Body of pancreas (tissue), 4 donors: ENCODE measurements at places on chromosomes 2 and 18. TPM values are rescaled to one million over a fixed set of nuclear protein-coding genes. Genes with fewer than 3 reads are reported as not detected.

Gene SERPINB2
- not detected for total RNA-seq

Gene NYAP2
- total RNA-seq: not detected

Gene TRIB2
- 99.2 TPM for total RNA-seq

Gene SPR
- total RNA-seq: 62.6 TPM

Gene GNAL
- 2.1 TPM for total RNA-seq

DNA sequence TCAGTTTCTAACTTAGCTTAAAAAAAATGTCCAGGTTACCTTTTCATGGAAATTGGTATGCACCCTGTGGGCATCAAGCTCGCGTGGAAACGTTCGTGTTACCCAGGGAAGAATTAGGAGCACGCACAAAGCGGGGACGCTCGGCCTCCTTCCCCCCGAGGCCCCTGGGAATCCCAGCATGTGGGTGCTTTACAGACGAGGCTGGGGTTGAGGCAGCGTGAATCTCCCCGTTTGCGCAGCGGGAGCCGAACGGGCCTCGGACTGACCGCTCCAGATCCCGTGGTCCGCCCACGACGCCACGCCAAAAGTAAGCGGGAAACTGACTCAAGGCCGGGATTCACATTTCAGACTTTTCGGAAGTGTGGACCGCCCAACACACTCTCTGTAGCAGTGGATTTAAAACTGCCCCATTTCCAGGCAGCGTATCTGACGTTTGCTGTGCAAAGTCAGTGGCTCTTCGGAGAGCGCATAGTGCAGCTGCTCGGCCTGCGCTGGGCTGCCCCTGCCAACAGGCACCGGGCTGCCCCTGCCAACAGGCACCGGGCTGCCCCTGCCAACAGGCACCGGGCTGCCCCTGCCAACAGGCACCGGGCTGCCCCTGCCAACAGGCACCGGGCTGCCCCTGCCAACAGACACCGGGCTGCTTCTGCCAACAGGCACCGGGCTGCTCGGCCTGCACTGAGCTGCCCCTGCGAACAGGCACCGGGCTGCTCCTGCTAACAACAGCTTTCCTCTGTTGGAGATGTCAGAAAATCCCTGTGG is 49.7 kb downstream of the SH3YL1 start:
- DNase-seq: no peak
- peaks cover 5% of the 10 kb centered on the region for H3K36me3 ChIP-seq
- H3K4me1 ChIP-seq: peaks cover 7% of the 10 kb centered on the region
- H3K27ac ChIP-seq: no peak overlapping the region
- H3K27me3 ChIP-seq: no peaks in the 10 kb centered on the region

DNA sequence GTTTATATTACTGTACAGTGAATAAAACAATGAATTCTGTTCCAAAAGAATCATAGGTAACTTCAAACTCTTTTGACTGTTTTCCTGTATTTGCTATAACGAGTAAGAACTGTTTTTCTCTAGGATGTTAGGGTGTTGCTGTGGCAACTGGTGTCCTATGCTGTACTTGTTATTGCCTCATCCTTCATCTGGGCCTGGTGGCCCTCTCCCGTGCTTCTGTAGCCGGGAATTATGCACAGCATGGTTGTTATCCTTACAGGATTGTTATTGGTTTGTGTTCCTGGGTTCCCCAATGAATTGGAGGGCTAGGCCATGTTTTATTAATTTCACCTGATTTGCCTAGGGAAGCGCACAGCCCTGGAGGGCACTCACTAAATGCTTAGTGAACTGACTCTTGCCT is 279.2 kb downstream of the PTPRM start:
- no peak for DNase-seq
- H3K27ac ChIP-seq: no peak overlapping the region
- H3K4me3 ChIP-seq: no peak overlapping the region
- no peaks in the 10 kb centered on the region for H3K4me1 ChIP-seq

DNA sequence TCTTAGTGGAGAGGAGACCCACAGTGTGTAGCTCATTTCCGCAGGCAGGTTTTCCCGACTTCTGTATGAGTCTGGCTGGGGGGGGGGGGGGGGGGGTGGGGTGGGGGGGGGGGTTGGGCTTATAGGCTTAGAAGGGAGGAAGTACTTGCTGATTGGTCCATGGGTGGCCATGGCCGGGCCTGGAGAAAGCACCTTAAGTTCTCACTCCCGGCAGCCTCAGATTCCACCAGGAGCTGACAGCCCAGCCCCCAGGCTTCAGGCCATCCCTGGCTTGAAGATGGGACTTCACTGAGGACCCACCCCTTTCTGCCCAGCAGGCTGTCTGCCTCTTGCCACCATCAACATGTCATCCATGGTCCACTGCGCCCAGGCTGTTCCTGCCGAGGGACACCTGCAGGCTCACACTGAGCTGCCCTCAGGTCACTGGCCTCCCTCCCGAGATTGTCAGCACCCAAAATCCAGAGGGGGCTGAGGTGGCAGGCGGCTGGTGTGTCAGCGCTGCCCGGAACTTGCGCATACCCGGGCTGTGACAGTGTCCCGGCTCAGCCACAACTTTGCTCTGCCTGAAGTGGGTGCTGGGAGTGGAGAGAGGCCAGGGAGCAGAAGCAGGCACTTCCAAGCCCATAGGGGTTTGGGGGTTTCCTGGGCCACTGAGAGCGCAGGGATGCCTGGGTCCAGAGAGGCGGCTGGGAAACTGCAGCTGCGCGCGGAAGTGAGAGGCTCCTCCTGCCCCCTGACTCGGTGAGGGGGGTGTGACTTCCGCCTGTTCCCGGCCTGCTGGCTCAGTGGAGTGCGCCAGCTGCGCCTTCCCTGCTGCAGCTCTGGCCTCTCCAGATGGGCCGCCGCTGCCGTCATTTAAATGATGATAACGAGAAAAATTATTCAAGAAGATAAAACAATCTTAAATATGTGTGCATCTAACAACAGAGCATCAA is 256.1 kb downstream of the RPRM start:
- no peaks in the 10 kb centered on the region for H3K27me3 ChIP-seq
- no peak for DNase-seq
- H3K27ac ChIP-seq: no peak overlapping the region

GRCh38 chr2:30346471-30347169 is 100.4 kb upstream of the LCLAT1 start:
- H3K27me3 ChIP-seq: no peaks in the 10 kb centered on the region
- H3K4me1 ChIP-seq: peaks cover 9% of the 10 kb centered on the region
- no peak overlapping the region for H3K27ac ChIP-seq
- DNase-seq: peak; percentile 56

GRCh38 chr2:175435012-175435411 is 253.5 kb upstream of the ATP5MC3 start:
- no peaks in the 10 kb centered on the region for H3K36me3 ChIP-seq
- no peak for DNase-seq
- H3K27me3 ChIP-seq: no peaks in the 10 kb centered on the region

DNA sequence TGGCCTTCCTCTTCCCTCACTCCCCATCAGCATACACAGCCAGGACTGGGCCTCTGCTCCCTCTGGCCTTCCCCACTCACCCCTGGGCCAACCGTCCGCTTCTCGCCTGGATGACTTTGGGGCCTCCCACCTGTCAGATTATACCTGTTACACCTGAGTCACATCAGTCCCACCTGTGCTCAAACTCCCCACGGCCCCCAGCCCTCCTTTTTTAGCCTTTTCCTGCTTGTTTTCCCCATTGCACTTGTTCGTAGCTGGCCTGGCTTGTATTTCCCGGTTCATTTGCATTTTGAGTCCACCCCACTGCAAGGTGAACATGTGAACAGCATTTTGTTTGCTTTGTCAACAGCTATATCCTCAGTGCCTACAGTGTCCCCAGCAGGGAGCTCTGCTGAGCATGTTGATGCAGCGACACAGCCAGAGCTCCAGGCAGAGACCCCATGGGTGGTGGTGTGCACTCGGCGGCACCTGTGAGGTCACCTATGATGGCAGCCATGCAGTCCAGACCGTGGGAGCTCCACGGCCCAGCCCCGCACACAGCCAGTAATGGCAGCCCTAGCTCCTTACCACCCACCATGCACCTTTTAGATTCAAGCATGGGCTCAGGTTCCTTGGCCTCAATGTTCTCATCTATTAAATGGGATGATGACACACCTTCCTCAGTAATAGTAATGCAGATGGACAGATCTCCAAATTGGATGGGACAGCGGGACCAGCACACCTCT is 276.4 kb upstream of the HS6ST1 start:
- H3K27ac ChIP-seq: peak overlapping the region; percentile 65
- H3K27me3 ChIP-seq: no peaks in the 10 kb centered on the region
- DNase-seq: no peak
- no peak overlapping the region for H3K4me3 ChIP-seq

- no peaks in the 10 kb centered on the region for H3K4me1 ChIP-seq
- no peaks in the 10 kb centered on the region for H3K36me3 ChIP-seq
- H3K4me3 ChIP-seq: no peak overlapping the region
Observed at GRCh38 chr2:66030553-66030952, 404.4 kb upstream of the MEIS1 start.

GRCh38 chr2:143936848-143937722 is 582.8 kb downstream of the ZEB2 start:
- no peaks in the 10 kb centered on the region for H3K36me3 ChIP-seq
- peaks cover 41% of the 10 kb centered on the region for H3K4me1 ChIP-seq
- H3K27me3 ChIP-seq: no peaks in the 10 kb centered on the region
- peak overlapping the region; percentile 27 for H3K4me3 ChIP-seq
- H3K27ac ChIP-seq: no peak overlapping the region

- H3K4me1 ChIP-seq: peaks cover 5% of the 10 kb centered on the region
- no peak overlapping the region for H3K27ac ChIP-seq
- H3K36me3 ChIP-seq: no peaks in the 10 kb centered on the region
- H3K27me3 ChIP-seq: no peaks in the 10 kb centered on the region
- no peak for DNase-seq
Observed at GRCh38 chr2:62040926-62041325, 135.5 kb downstream of the COMMD1 start.

DNA sequence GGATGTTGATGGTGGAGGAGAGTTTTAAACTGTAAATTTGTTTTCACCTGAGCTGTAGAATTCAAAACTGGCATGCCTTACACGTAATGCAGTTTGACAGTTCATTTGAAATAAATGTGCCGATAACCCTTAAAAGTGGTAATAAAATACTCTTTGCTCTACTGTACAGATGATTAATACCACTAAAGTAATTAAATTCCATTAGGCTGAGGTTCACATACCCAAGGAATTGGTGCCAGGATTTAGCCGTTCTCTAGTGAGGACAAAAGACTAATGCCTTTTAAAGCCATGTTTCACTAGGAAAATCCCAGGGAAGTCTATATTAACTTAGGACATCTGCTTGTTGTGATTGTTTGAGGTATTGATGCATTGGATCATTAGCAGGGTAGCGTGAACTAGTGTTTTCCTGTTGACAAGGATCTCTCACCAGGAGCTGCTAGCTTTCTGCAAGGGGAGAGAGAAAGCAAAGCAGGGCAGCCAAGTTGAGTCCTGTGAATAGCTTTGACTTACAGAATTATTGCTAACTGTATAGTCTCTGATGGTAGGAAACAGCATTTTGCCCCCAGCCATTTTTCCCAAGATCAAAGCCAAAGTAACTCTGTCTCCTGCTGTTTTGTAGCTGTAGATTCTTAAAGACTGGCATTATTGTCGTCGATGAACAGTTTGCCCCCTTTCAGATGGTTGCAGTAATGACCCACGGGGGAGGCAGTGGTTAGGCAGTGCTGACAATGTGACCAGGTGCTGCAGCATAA is 280.9 kb upstream of the FANCL start:
- no peak overlapping the region for H3K4me3 ChIP-seq
- H3K36me3 ChIP-seq: no peaks in the 10 kb centered on the region
- DNase-seq: no peak
- no peaks in the 10 kb centered on the region for H3K27me3 ChIP-seq
- peaks cover 6% of the 10 kb centered on the region for H3K4me1 ChIP-seq

DNA sequence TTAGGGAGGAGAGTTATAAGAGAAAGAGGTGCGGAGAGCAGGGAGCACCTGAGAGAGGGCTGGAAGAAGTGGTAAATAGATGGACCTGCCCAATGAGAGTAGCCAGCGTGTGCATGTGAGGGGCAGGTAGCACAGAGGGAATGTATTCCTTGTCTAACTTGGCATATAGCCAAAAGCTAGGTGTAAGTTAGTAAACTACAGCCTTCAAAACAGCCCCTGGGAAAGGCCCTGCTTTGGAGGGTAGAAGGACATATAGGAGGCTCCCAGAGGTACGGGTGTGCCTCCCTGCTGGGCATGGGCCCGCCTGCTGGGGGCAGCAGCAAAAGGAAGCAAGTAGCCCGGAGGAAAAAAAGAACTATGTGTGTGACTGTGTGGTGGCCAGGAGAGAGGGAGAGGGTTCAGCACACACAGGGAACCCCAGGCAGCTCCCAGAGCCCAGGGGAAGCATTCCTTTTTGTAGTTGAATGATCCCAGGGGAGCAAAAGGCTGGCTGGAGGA is 48.0 kb downstream of the TCF7L1 start:
- no peak overlapping the region for H3K4me3 ChIP-seq
- H3K27ac ChIP-seq: no peak overlapping the region
- no peak for DNase-seq
- H3K4me1 ChIP-seq: peaks cover 3% of the 10 kb centered on the region
- H3K27me3 ChIP-seq: no peaks in the 10 kb centered on the region

DNA sequence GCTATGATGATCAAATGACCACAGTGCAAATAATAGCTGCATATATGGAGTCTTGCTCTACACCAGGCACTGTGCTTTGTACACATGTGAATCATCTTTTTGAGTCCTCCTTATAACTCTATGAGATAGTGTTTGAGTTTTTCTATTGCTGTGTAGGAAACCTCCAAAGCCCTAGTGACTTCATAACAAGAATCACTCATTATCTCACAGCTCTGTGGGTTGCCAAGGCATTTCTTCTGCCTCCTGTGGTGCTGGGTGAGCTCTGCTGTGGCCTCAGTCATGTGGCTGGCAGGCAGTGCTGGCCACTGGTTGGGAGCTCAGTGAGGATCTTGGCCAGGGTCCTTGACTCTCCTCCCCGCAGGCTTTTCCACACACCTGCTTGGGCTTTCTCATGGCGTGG is 153.4 kb downstream of the CAPN13 start:
- no peak for DNase-seq
- no peaks in the 10 kb centered on the region for H3K36me3 ChIP-seq
- no peak overlapping the region for H3K27ac ChIP-seq
- H3K4me3 ChIP-seq: no peak overlapping the region
- no peaks in the 10 kb centered on the region for H3K27me3 ChIP-seq

DNA sequence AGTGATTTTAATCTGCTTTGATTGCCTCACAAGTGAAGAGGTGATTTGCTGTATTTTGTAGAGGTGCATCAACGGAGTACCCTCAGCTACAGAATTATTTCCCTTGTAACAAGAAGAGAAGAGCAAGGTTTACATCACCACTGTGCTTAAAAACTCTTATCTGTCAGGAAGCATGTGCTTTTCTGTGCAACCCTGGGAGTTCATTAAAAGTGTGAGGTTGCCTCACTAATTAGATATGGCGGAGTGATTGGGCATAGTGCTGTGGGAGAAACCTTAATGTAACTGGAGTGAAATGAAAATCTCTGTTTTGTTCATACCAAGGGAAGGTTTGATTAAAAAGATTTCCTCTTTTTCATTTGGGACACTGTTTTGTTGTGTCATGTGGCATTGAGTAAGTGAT is 544.7 kb downstream of the PARD3B start:
- H3K4me3 ChIP-seq: no peak overlapping the region
- H3K27ac ChIP-seq: no peak overlapping the region
- H3K36me3 ChIP-seq: no peaks in the 10 kb centered on the region
- no peaks in the 10 kb centered on the region for H3K4me1 ChIP-seq
- DNase-seq: no peak
